ENCODE measurements at places on chromosomes 12 and 14. TPM values are rescaled to one million over a fixed set of nuclear protein-coding genes. Genes with fewer than 3 reads are reported as not detected.

GRCh38 chr12:55729819-55730818, 1.3 kb upstream of the CD63 start:
- no peak for DNase-seq

DNA sequence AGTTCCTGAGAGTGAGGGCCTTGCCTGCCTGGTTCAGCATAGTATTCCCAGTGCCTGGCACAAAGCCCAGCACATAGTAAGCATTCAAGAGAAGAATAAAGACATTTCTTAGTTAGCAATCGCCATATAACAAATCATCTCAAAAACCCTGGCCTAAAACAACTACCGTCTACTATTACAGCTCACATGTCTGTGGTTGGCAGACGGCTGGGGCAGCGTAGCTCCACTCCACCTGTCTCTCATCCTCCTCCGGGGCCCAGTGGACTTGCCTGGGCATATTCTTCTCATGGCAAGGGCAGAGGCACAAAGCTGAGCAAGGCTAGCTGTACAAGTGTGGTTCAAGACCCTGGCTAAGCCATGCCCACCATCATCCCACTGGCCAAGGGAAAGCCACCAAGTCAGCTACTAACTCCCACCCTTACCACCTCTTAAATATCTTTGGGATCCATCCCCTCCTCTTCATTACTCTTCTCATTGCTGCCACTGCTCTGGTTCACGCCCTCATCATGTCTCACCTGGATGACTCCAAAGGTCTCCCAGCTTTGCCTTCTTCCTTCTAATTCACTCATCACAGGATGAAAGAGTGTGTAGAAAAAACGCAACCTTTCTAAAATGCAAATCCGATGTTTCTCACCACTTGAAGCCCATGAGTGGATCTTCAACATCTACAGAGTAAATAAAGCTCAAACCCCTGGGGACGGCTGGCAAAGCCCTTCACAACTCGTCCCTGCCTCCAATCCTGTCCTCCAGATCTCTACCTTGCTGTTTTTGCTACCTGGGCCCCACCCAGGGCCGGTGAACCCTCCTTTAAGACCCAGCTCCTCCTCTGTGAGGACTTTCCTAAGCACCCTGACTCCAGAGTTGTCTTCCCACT, 10.4 kb downstream of the TMEM229B start:
- DNase-seq: no peak

Gene NKX2-1
- not detected for total RNA-seq

DNA sequence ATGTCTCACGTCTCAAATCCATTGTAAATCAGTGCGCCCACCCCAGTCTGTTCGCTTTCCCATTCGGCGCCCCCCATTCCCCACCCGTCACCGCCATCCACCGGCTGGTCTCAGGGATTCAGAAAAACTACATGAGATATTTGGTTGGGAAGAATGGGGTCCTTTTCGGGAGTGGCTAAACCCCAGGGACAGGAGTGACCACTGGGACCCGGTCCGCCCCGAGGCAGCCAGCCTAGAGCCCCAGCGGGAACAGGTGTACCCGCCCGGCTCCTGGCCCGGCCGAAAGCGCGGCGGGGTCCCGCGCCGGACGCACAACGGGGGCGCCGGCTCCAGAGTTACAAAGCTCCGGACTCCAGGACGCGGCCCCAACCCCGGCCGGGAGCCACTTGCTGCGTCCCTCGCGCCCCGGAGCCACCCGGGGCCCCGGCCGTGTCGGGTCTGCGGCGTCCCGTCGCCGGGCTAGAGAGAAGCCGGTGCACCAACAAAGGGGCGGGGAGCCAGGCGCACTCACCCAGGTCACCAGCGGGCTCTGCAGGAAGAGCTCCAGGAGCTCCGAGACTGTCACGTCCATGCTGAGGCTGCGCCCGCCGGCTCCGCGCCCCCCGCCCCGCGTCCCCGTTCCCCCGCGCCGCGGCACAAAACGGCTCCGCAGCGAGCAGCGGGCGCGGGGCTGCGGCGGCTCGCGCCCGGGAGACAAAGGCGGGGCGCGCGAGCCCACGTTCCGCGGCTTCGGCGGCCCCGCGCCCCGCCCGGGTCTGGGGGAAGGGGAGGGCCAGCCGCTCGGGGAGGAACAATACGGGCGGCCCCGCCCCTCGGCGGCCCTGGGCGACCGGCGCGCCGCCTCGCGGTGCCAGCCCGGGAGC, at the start of gene CCDC88C:
Gene CCDC88C (minus strand): TSS at position 701 of the 863 bp plus-strand sequence. CDS start 130 bp downstream, at position 571.
- DNase-seq: no peak

DNA sequence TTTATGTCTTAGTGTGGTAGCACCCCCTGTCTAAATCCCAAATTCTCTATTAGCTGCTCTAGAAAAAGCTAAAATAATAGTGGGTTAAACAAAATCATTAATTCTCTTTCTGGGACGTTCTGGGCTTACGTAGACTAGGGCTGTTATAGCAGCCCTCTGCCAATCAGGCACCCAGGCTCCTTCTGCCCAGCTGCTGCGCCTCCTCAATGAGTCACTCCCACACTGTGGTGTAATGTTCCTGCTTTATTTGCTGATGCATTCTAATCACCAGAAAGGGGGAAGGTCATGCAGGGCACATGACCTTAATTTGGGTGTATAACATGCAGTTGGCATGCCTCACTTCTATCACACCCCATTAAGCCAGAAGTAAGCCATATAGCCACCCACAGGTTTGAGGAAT, 294.5 kb downstream of the GALC start:
- no peak for DNase-seq

DNA sequence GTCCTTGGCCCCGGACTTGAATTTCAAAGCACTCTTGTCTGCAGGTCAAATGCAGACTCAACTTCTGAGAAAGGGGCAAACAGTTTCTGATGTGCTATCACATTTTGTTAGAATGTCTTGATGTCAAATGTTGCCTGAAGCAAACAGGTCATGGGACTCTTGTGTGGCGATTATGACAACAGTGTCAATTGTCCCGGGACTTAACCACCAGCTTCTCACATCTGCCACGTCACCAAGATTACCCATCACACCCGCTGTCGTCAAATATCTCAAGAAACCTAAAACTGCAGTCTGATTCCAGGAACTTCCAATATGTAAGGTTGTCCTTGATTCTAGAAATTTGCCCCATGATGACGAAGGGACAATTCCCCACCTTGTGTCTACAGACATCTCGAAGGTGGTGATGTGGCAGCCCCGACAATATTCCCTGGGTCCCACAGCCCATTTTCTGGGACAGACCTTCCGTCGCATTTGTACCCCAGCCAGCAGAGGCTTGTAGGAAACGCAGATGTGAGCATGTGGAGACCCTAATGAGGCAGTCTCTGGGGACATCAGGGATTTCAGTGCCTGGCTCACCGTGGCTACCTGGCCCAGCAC, 21.3 kb downstream of the LRTM2 start:
- DNase-seq: no peak

Gene SPIC
- total RNA-seq: not detected

Gene TMEM233
- total RNA-seq: not detected

DNA sequence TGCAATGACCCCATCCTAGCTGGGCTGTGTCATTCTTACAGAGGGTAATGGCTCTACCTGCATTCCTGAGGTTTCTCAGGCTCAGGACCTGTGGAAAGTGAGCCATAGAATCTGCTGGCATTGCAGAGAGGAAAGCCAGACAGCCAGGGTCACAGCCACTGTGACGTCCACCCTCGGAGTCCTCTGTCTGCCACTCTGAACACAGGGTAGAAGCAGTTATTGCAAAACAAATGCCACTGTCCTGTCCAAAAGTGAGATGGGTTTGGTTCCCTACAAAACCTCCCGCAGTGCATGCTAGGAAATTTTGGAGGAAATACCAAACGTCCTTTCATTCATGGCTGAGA, 37.8 kb downstream of the TNFAIP2 start:
- no peak for DNase-seq

DNA sequence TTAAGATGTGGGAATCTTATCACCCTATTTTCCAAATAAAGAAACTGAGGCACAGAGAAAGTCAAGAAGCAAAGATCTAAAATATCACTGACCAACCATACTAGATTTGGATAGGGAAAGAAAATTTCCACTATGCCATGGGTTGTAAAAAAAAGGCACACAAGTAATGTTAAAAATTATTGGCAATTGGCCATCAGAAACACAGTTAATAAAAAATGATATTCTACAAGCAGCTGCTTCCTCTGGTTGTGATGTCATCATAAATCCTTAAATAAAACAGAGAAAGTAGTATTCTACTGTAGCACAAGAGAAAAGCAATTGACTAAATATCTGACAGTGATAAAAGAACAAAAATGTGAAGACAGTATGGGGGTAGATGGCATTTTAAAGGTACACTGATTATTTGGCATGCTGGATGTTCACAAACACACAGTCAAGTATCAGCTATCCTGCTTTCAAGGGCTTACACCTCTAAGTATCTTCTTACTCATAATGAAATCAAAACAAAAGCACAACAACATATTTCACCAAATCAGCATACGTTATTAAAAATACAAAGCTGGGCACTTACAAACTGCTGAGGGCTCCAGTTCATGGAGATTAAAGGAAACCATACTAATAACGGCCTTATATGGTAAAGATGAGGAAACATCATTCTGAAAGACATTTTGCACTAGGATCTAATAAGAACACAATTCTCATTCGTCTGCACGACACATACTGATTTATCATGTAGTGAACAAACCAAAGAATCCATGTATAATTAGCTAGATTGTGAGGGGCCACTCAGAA, 45.7 kb downstream of the CORO1C start:
- DNase-seq: no peak

GRCh38 chr12:31999692-32000091, 40.5 kb downstream of the RESF1 start:
- no peak for DNase-seq

DNA sequence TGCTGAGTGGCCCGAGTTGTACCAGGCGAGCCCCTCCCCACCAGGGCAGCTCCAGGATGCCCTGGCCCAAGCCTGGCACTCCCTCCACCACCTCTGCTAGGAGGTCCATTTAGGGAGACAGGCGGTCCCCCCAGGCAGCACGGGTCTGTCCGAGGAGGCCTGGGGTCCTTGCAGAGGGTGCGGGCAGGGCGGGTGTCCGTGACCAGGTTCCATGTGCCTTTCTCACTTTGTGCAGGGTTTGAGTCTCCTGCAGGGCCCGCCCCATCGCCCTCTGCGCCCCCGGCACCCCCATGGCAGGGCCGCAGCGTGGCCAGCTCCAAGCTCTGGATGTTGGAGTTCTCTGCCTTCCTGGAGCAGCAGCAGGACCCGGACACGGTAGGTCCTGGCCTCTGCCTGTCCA, 56.8 kb upstream of the TSPAN9 start:
- no peak for DNase-seq

GRCh38 chr12:46370380-46370734, 2.2 kb downstream of the SLC38A2 start:
- DNase-seq: no peak

- no peak for DNase-seq
These were observed 206.6 kb downstream of the CACNA1C start for GRCh38 chr12:2259369-2259768.

GRCh38 chr12:27123642-27124041, 41.3 kb upstream of the C12orf71 start:
- no peak for DNase-seq

GRCh38 chr14:55267820-55268219, 3.4 kb upstream of the FBXO34 start:
- DNase-seq: no peak

Gene TM9SF1
- total RNA-seq: 23.9 TPM

DNA sequence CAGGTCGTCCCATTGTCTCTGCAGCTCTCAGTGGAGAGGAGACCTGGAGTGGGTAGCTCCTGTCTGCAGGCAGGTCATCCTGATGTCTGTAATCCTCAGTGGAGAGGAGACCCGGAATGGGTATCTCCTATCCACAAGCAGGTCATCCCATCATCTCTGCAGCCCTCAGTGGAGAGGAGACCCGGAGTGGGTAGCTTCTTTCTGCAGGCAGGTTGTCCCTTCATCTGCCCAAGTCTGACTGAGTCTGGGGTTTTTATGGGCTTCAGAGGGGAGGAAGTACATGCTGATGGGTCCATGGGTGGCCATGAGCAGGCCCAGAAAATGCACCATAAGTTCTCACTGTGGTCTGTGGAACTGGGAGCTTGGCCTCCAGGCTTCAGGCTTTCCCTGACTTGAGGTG, 28.9 kb upstream of the PAPLN start:
- no peak for DNase-seq

Gene SLCO1B1
- not detected for total RNA-seq

Gene FAM181A
- total RNA-seq: not detected

Gene PMEL
- 1.3 TPM for total RNA-seq

Gene NPAS3
- total RNA-seq: not detected

- no peak for DNase-seq
These were observed 65.5 kb downstream of the WSCD2 start for GRCh38 chr12:108194585-108194984.

Gene CCDC175
- not detected for total RNA-seq

- no peak for DNase-seq
These were observed 30.6 kb downstream of the RASSF9 start for GRCh38 chr12:85805654-85806053.

- peak; percentile 73 for DNase-seq
These were observed 264.3 kb upstream of the FOXN3 start for GRCh38 chr14:89681086-89682018.

DNA sequence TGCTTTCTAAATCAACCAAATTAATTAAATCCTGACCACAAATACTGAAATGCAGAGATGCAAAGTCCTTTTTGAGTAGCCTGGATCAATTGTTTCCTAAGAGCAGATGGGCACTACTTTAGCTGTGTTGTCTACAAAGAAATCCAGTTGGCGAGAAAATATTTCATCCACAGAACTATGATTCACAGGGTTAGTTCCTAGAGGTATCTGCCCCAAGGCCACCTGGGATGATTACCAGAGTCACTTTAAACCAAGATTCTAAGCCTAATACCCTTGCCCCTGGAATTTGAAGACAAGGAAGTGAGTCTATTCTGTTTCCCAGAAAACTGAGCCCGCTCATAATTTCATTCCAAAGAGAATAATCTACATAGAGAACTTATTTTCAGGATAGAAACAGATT, 198.4 kb downstream of the PPM1H start:
- no peak for DNase-seq

- DNase-seq: no peak
These were observed 396.9 kb downstream of the LRIG3 start for GRCh38 chr12:58523360-58523759.

GRCh38 chr14:93954900-93955849, 21.2 kb downstream of the ASB2 start:
- DNase-seq: no peak

All from GM12878 (cell line).